ENCODE measurements at places on chromosomes 2 and 18. TPM values are rescaled to one million over a fixed set of nuclear protein-coding genes. Genes with fewer than 3 reads are reported as not detected.

Gene SP5
- total RNA-seq: not detected

Gene DSC1
- 0.30 TPM for total RNA-seq

Gene HOXD11
- total RNA-seq: 7.8 TPM

Gene BOLL
- not detected for total RNA-seq

Gene MGAT4A
- total RNA-seq: 1.3 TPM

Data from smooth muscle cell of the umbilical artery (primary cell).